C1 segment of cervical spinal cord (tissue), 14 donors: ENCODE measurements at places on chromosomes 5 and 9.

DNA sequence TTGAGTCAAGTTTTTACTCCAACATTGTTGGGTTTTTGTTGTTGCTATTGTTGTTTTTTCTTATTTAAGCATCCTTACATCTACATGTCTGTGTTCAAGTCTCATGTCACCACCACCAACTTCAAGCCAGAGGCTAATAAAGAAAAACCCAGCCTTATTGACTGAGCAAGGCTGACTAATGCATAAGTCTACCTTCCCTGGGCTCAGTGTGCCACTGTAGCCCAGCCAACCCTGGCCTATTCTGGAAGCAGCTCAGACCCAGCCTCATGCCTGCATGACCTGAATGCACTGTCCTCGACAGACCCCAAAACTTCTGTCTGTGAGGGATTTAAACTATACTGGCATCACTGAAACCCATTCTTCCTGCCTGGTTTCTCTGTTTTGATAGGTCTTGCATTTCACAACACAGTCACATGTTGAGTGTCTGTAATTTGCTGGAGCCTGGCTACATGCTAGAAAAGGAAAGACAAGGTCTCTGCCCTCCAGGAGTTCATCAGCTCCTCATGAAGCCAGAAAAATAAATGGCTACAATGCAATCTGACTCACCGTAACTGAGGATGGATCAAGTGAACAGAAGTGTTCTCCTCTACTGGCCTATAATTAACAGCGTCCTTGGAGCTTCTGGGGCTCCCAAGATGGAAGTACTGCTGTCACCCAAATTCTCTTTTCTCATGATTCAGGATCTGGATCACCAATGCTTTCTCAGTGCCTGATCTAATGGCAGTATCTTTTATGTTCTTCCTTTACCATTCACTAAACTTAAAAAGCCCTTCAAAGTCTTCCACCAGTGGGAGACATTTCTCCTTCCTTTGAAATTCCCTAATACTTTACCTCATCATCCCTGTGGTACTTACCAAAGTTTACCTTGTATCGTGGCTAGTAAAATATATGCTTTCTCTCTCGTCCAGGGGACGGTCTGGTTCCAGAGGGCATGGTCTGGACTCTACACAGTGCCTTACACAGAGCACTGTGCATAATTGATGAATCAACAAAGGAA lies 103.9 kb upstream of the IFNE start:
- no peak for DNase-seq

- DNase-seq = peak; percentile 7
Observed at GRCh38 chr9:107504585-107505455, 15.3 kb upstream of the KLF4 start.

- DNase-seq = no peak
Observed at GRCh38 chr5:6468104-6468503, 19.4 kb downstream of the UBE2QL1 start.

GRCh38 chr5:3002230-3002629 lies 250.8 kb upstream of the IRX2 start:
- DNase-seq = no peak

- no peak for DNase-seq
Observed at GRCh38 chr5:143624465-143624864, 187.5 kb upstream of the HMHB1 start.

DNA sequence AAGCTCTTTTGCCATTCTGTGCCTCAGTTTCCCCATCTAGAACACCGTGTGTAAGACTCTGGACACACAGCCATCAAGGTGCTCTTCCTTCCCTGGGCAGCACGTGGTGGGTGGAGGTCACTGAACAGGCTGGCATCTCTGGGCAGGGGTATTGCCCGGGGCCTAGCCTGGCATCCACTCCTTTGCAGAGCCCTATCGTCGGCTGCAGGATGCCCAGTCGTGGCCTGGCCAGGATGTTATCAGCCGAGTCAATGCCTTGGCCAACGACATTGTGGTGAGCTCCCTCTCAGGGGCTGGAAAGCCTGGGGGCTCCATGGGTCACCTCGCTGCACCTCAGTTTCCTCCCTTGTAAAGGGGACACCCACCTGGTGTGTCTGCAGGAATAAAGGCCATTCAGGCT lies 4.0 kb downstream of the ADGRD2 start:
- no peak for DNase-seq

- DNase-seq = no peak
Observed at GRCh38 chr5:14258840-14259239, 115.7 kb downstream of the TRIO start.

GRCh38 chr5:35820735-35821134 lies 36.0 kb upstream of the IL7R start:
- no peak for DNase-seq

DNA sequence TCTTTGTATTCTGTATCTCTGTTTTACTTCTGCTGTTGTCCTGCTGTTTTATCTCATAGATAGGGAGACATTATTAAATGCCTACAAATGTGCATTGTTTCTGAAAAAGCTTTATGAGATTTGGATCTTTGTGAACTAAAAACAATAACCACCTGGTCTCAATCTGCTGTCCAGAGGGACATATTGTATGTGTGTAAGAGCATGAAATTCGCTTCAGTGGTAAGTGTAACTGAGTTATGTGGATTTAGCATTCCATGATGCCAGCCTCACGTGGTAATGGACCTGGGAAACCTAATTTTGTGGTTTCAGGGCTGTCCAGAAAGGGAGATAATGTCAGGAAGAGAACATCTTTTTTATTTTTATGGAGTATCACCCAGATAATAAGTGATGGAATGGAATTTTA lies 119.3 kb downstream of the GDNF start:
- DNase-seq = no peak

- no peak for DNase-seq
Observed at GRCh38 chr9:89379508-89380115, 61.3 kb downstream of the SECISBP2 start.

DNA sequence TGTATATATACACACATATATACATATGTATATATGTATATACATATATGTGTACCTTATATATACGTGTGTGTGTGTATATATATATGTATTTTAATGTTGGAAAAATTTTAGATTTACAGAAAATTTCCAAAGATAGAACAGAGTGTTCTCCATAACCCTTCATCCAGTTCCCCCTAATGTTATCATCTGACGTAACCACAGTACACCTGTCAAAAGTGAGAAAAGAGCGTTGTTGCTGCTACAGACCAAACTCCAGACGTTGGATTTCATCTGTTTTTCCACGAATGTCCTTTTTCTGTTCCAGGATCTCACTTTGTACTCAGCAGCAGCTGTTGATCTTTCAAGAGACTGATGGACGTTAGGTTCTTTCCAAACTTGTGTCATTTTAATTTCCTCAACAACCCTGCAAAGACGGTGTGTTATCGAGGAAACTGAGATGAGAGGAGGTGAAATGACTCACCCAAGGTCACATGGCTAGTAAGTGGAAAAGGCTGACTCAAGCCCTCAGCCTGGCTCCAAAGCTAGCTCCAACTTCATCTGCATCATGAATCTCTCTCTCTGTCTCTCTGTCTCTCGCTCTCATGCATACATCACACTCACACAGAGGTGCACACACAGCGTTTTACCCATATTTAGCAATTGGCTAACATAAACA lies 17.0 kb upstream of the NTNG2 start:
- DNase-seq = no peak

DNA sequence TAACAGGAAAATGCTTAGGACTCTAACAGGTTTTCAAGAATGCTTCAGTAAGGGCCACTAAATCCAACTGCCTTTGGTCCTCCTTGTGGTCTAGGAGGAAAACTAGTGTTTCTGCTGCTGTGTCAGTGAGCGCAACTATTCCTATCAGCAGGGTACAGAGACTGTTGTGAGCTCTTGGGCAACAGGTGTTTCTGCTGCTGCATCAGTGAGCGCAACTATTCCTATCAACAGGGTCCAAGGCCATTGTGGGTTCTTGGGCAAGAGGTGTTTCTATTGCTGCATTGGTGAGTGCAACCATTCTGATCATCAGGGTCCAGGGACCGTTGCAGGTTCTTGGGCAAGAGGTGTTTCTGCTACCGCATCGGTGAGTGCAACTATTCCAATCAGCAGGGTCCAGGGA lies 256.3 kb downstream of the CDH10 start:
- DNase-seq = no peak

DNA sequence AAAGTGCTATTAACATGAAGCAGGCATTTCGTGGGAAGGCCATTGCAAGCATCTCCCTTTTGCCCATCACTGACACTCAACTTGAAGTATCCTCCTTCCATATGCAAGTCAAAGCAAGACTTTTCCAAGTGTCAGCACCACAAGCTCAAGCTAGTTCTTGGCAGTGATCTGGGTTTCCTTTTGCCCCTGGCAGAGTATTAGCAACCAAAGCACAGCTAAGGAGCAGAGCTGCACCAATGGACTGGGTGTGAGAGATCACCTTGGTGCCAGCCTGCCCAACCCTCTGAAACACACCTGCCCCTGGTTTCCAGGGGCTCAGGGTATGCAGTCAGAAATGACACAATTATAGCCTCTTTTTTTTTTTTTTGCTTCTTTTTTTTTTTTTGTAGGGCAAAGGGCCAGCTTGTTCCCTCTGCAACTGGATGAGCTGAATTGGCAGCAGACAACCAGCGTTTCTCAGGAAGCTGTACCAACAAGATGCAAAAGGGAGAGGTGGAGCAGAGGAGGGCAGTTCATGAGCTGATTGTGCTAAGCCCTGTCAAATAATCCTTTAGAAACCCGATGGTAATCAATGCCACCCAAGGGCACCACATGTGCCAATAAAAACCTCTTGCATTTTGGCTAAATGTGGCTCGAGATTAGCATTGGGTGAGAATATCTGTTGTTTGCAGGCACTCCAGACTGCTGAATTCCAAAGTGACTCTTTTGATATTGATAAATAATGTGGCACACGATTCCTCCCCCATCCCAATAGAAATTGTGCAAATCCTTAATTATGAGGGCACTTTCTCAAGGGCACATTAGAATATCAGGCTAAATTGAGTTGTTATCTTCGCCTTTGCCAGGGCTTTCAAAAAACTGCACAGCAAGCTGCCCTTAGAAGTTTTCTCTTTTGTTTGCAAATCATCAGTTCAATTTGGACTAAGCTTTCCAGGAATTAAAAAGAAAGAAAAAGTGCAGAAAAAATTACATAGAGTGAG lies 192.4 kb downstream of the GAS1 start:
- no peak for DNase-seq
